ENCODE measurements at places on chromosomes 4 and X. TPM values are rescaled to one million over a fixed set of nuclear protein-coding genes. Genes with fewer than 3 reads are reported as not detected.

EDNRA gene
- total RNA-seq: 0.86 TPM

- H3K4me3 ChIP-seq: no peak overlapping the region
- no peak for DNase-seq
- H3K27ac ChIP-seq: no peak overlapping the region
- no peaks in the 10 kb centered on the region for H3K36me3 ChIP-seq
- H3K4me1 ChIP-seq: no peaks in the 10 kb centered on the region
- no peaks in the 10 kb centered on the region for H3K27me3 ChIP-seq
Observed at GRCh38 chrX:20230406-20230805, 36.3 kb downstream of the RPS6KA3 start.

DNA sequence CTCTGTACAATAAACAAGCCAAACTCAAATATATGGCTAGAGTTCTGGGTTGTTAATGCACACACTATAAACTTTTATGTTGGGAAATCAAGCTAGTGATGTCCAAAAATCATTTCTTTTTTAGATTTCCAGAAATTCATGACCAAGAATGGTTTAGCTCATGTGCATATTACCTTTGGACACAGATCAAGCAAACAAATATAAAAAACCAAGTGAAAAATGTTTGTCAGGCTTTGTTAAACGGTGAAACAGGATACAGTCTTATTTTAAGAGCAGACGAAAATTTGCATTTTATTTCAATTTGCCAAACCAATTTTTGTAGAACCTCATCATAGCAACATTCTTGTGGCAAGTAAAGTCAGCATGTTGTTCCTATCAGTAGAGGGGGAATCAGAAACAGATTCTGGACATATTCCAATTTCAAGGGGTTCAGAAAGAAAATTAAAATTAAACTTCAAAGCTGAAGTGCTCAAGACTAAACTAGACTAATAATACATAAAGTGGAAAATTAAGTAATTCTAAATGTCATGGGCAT, 413.6 kb downstream of the TRIML1 start:
- H3K4me1 ChIP-seq: no peaks in the 10 kb centered on the region
- no peaks in the 10 kb centered on the region for H3K36me3 ChIP-seq
- H3K27me3 ChIP-seq: no peaks in the 10 kb centered on the region
- no peak overlapping the region for H3K27ac ChIP-seq

GRCh38 chr4:162010362-162010761, 153.4 kb downstream of the FSTL5 start:
- H3K27ac ChIP-seq: no peak overlapping the region
- no peaks in the 10 kb centered on the region for H3K36me3 ChIP-seq
- DNase-seq: no peak
- no peaks in the 10 kb centered on the region for H3K27me3 ChIP-seq

HTR2C gene
- not detected for total RNA-seq

CXorf65 gene
- total RNA-seq: not detected

DNA sequence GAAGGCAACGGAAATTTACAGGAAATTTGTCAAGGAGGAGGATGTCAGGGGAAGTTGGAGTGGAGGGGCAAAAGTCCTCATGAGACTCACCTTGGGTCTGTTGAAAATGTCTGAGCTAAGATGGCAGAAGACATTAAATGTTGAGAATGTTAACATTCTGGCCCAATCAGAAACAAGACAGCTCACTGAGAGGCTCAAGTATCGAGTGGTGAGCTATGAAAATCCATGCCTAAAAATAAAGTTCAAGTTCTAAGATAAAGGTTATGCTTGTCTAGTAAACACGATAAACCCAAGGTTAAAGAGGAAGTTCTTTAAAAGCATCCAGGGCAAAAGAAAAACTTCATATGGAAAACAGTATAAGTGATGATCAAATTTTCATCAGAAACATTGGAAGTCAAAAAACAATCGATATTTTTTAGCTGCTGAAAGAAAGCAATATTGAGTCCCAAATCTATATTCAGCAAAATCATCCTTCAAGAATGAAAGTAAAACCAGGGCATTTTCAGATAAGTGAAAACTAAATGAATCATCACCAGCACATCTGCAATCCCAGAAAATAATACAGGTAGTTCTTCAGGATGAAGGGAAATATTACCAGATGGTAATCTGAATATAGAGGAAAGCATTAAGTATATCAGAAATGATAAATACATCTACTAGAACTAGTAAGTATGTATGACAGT, 462.4 kb downstream of the TLL1 start:
- H3K36me3 ChIP-seq: no peaks in the 10 kb centered on the region
- no peak overlapping the region for H3K27ac ChIP-seq
- no peak overlapping the region for H3K4me3 ChIP-seq
- no peaks in the 10 kb centered on the region for H3K27me3 ChIP-seq

GRCh38 chr4:67714248-67714583, 13.3 kb upstream of the UBA6 start:
- H3K4me1 ChIP-seq: no peaks in the 10 kb centered on the region
- H3K27me3 ChIP-seq: no peaks in the 10 kb centered on the region
- H3K36me3 ChIP-seq: no peaks in the 10 kb centered on the region
- DNase-seq: no peak
- no peak overlapping the region for H3K4me3 ChIP-seq

IL2 gene
- total RNA-seq: not detected

PNMA6F gene
- not detected for total RNA-seq

PLP1 gene
- total RNA-seq: not detected

- peaks cover 11% of the 10 kb centered on the region for H3K27me3 ChIP-seq
- no peak overlapping the region for H3K4me3 ChIP-seq
- no peaks in the 10 kb centered on the region for H3K4me1 ChIP-seq
- no peak for DNase-seq
Observed at GRCh38 chrX:140526171-140526570, 21.3 kb upstream of the SOX3 start.

EDA gene
- 2.2 TPM for total RNA-seq

DNA sequence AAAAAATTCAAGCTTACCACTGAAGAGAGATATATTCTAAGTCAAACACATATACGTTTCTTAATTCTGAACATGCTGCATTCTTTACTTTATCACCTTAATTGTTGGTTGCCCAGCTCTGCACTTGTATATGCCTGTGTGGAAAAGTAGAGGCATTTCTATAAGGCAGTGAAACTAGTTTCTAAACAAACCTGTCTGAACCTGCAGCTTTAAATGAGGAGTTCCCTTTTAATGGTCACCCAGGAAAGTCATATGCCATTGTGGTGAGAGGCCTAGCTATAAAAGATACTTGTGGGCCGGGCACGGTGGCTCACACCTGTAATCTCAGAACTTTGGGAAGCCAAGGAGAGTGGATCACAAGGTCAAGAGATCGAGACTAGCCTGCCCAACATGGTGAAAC, 147.4 kb upstream of the RXFP1 start:
- H3K4me3 ChIP-seq: no peak overlapping the region
- H3K27ac ChIP-seq: no peak overlapping the region

- no peaks in the 10 kb centered on the region for H3K4me1 ChIP-seq
- peaks cover 4% of the 10 kb centered on the region for H3K27me3 ChIP-seq
- H3K36me3 ChIP-seq: no peaks in the 10 kb centered on the region
Observed at GRCh38 chrX:1165535-1166196, 46.8 kb downstream of the CRLF2 start.

DNA sequence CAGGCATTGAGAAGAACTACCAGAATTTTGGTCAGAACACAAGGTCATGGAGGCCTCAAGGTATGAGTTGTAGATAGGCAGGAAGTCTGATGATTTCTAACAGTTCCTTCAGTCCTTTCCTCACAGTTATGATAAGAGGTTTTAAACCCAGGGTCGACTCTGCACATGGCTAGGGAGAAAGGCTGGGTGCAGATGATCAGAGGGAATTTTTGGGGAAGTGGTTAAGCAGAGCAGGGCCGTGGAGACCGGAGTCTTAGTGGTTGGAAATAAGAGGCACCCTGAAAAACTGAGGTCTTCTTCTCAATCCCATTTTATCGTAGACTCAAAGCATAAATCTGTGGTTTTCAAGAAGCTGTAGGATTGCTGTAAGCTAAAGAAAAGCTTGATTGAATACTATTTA, 118.5 kb upstream of the ANK2 start:
- H3K27me3 ChIP-seq: no peaks in the 10 kb centered on the region
- H3K27ac ChIP-seq: no peak overlapping the region
- no peaks in the 10 kb centered on the region for H3K4me1 ChIP-seq
- no peaks in the 10 kb centered on the region for H3K36me3 ChIP-seq

Data from right lobe of liver (tissue), 6 donors.